Esophagus muscularis mucosa (tissue), 4 donors: ENCODE measurements at places on chromosomes 16 and 17. TPM values are rescaled to one million over a fixed set of nuclear protein-coding genes. Genes with fewer than 3 reads are reported as not detected.

DNA sequence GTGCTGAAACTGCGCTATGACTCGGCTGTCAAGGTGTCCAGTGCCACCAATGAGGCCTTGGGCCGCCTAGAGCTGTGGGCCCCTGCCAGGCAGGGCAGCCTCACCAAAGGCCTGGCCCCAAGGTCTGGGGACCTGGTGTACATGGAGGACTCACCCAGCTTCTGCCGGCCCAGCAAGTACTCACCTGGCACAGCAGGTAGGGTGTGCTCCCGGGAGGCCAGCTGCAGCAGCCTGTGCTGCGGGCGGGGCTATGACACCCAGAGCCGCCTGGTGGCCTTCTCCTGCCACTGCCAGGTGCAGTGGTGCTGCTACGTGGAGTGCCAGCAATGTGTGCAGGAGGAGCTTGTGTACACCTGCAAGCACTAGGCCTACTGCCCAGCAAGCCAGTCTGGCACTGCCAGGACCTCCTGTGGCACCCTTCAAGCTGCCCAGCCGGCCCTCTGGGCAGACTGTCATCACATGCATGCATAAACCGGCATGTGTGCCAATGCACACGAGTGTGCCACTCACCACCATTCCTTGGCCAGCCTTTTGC lies 25.0 kb downstream of the WNT9B start:
- DNase-seq: no peak

- DNase-seq: peak; percentile 94
Measured at GRCh38 chr17:80220054-80220735, at the start of the genes SGSH and SLC26A11. Gene SGSH (minus strand): TSS chr17:80220333. CDS start chr17:80220313, 20 bp downstream. Gene SLC26A11 (plus strand): TSS chr17:80220427. CDS start chr17:80221561, 1,134 bp downstream.

GRCh38 chr16:78796221-78796866 lies 696.9 kb downstream of the WWOX start:
- DNase-seq: no peak

- no peak for DNase-seq
Measured at GRCh38 chr16:89827383-89828198, 684 bp upstream of the SPIRE2 start.

GRCh38 chr16:67979955-67980678 lies at the start of gene DPEP3:
Gene DPEP3 (minus strand): TSS chr16:67980499. CDS start chr16:67980380, 119 bp downstream.
- DNase-seq: no peak

DNA sequence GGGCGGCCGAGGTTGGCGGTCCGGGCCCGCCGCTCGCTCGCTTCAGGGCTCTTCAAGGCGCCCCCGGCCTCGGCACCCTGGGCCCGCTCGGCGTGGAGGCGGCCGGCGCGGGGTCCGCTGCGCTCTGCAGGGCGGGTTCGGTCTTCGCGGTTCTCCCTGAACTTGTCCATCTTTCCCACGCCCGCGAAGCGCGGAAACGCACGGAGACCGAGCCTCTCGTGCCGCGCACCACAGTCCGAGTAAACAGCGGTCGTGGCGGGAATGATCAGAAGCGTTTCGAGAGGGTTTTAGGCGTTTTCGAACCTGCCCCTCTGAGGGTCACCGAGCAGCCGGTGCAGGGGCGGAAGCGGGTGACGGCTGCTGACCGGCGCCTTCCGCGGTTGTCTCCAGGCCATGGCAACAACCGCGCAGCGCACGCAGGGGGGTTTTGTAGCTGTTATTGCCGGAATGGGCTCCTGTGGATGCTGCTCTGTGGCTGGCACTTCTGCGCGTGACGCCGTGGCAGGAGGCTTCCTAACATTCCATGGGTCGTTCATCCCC lies 414 bp downstream of the NARF start:
- DNase-seq: no peak

- no peak for DNase-seq
Measured at GRCh38 chr16:59988591-59988990, 1254.5 kb upstream of the GOT2 start.

DNA sequence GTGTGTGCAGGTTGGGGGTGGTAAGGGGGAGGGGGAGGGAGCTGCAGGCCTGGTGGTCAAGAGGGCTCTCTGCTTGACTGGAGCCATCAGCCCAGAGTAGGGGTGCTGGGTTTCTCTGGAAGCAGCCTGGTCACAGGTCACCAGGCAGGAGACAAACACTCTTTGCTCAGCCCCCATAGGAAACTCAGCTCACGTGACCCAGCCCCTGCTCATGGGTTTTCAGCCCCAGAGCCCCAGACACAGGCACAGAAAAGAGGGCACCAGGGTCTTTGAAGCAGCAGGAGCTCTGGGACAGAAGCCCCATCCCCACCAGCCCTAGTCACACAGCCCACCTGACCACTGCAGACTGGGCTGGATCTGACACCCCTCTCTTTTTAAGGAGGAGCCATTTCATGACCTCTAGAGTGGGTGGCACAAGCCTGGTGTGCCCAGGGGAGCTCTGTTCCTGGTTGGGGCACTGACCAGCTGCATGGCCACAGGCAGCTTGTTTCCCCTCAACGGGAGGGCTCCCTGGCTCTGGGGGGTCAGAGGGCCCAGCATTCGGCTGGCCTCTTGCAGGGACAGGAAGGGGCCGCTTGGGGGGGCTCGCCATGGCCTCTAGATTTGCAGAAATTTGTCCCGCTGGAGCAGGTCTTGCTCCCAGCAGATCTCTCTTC lies 13.8 kb upstream of the CD79B start:
- DNase-seq: no peak

- DNase-seq: no peak
Measured at GRCh38 chr17:79818026-79818758, 21.0 kb downstream of the CBX4 start.

DNA sequence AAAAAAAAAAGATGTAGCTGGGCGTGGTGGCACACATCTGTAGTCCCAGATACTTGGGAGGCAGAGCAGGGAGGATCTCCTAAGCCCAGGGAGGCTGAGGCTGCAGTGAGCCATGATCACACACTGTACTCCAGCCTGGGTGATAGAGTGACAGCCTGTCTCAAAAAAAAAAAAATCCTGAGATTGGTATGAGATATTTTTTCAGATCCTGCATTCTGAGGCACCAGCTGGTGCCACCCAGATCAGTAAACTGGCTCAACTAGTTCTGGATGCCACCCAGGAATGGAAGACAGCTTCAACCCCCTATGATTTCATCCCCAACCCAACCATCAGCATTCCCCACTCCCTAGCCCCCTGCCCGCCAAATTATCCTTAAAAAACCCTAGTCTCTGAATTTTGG lies 7.1 kb upstream of the GJC1 start:
- no peak for DNase-seq

DNA sequence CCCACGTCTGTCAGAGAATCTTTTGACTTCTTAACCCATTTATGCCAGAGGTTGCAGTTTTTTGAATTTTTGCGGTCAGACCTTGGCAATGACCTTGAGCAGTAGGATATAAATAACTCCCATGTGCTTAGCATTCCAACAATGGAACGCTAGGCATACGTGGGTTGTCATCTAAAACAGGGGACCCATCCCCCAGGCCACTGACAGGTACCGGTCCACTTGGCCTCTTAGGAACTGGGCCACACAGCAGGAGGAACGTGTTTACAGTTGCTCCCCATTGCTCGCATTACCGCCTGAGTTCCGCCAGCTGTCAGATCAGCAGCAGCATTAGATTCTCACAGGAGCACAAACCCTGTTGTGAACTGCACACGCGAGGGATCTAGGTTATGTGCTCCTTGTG lies 76.8 kb upstream of the LGALS9 start:
- DNase-seq: no peak

- DNase-seq: no peak
Measured at GRCh38 chr17:61260071-61260797, 139.4 kb upstream of the TBX2 start.

- no peak for DNase-seq
Measured at GRCh38 chr16:23288209-23288608, 13.9 kb upstream of the SCNN1B start.

GRCh38 chr16:31407406-31407805 lies 14.3 kb downstream of the ITGAD start:
- no peak for DNase-seq

DNA sequence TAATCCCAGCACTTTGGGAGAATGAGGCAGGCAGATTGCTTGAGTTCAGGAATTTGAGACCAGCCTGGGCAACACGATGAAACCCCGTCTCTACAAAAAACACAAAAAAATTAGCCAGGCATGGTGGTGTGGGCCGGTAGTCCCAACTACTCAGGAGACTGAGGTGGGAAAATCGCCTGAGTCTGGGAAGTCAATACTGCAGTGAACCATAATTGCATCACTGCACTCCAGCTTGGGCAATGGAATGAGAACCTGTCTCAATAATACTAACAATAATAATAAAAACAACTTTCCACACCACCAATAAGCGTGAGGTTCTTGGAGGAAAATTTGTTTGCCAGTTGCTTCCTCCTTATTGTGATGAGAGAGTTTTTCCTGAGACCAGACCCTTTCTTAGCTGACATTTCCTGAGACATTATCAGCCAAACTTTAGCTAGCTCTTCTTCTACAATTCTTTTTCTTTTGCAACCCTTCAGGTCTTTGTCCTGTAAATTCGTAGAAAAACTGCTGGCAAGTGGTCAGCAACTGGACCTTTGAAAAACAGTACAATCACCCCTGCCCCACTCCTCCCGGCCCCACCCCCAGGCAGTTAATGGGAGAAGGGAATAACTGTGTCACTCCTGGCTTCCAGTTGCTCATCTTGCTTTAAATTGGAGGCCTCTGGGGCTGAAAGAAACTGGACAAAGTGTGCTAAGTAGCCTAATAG lies 3.5 kb upstream of the EZH1 start:
- DNase-seq: no peak

Gene AIPL1
- not detected for total RNA-seq

Gene TK2
- 26.3 TPM for total RNA-seq

Gene CA4
- 4.9 TPM for total RNA-seq

Gene PRKCB
- total RNA-seq: 7.1 TPM

Gene KCNJ18
- not detected for total RNA-seq
